Stimulated activated CD4-positive, alpha-beta T cell treated with anti-CD3 and anti-CD28 coated beads, Interleukin-4, amount 100 ng/mL, for 1 hour (primary cell): ENCODE measurements at places on chromosomes 4 and X.

DNA sequence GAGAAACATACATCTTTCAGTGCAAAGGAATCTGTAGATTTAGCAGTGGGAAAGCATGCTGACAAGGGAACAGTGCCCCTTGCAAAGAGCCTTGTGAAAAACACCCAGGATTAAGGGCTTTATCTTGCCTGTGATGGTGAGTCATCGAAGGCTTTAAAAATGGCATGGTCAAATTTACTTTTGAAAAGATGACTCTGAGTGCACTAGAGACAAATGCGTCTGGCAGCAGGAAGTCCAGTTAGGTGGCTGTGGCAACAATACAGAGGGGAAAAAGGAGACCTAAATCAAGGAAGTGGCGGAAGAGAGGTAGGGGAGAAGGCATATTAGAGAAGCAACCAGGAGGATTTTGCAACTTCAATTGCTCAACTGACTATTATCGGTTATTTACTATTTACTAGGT, 472.6 kb upstream of the CPEB2 start:
- no peak for DNase-seq

DNA sequence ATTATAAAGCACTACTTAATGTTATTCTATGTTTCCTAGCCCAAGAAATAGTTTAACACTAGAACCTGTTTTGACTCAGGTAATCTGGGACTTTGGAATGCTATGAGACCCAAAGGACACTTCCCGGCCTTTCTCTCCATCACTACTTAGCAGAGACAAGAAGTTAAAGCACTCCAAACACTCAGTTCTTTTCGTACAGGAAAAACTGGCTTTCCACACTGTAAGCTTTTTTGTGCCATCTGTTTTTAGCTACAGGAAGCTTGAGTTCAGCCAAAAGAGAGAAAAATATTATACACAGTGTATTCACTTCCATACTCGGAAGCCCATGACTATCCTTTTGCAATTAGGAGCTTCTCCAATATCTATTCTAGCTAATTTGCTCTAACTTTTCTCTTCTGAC, 7.9 kb upstream of the FGF13 start:
- no peak for DNase-seq

DNA sequence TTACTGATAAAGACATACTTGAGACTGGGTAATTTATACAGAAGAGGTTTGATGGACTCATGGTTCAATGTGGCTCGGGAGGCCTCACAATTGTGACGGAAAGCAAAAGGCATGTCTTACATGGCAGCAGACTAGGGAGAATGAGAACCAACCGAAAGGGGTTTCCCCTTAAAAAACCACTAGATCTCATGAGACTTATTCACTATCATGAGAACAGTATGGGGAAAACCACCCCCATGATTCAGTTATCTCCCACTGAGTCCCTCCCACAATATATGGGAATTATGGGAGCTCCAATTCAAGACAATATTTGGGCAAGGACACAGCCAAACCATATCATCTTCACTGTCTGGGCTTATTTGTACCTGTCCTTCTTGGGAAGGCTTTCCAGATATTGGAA, 22.8 kb upstream of the MUC7 start:
- no peak for DNase-seq

DNA sequence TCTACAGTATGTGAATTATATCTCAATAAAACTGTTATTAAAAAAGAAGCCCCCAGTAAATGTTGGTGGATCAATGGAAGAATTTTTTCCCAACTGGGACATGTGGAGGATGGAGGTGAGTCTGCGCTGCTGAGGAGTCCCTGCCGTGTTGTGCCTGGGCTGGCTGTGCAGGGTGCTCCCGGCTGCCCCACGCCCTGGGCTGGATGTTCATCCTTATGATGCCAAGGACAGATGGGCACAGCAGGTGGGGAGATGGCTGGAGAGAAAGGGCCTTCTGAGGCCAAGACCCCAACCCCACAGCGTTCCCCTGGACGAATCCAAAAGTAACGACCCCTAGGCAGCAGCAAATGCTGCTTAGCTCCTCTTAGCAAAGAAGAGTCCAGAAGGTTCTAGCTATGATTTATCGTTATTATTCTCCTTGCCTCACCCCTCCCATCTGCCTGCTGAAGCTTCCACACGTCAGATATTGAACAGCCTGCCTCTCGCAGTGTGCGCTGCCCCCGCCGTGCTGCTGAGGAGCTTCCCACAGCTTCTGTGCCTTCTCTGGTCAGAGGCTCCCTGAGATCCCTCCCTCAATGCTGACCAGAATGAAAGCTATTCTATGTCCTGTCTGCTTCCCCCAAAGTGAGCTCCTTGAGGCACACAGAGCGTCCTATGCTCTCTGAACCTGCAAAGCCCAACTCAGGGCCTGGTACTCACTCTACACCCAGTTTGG, 26.5 kb downstream of the HMX1 start:
- DNase-seq = no peak

DNA sequence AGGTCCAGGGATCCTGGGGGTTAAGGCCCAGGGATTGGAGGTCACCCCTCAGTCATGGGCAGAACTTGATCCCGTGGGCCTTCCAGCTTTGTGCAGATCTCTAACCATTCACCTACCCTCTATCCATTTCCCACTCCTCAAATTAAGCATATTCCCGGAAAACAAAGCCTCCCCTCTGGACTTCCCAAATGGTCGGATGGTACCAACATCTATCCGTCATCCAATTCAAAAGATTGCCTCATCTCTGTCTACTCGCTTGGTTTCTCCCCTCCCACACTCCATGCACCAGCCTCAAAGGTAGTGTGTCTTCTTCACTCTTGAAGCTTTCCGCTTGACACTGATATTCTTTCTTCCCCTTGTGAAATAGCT, 473 bp upstream of the BCLAF3 start:
- peak; percentile 3 for DNase-seq

DNA sequence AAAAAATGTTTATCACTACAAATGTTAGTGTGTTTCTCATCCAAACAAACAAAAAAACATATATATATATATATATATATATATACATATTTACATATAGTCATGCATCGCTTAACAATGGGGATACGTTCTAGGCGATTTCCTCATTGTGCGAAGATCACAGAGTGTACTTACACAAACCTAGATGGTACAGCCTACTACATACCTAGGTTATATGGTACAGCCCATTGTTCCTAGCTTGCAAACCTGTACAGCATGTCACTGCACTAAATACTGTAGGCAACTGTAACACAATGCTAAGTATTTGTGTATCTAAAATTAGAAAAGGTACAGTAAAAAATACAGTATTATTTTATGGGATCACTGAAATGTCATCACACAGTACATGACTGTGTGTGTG, 16.4 kb upstream of the TMSB4X start:
- no peak for DNase-seq

GRCh38 chr4:8586671-8587468, 5.7 kb upstream of the CPZ start:
- no peak for DNase-seq

DNA sequence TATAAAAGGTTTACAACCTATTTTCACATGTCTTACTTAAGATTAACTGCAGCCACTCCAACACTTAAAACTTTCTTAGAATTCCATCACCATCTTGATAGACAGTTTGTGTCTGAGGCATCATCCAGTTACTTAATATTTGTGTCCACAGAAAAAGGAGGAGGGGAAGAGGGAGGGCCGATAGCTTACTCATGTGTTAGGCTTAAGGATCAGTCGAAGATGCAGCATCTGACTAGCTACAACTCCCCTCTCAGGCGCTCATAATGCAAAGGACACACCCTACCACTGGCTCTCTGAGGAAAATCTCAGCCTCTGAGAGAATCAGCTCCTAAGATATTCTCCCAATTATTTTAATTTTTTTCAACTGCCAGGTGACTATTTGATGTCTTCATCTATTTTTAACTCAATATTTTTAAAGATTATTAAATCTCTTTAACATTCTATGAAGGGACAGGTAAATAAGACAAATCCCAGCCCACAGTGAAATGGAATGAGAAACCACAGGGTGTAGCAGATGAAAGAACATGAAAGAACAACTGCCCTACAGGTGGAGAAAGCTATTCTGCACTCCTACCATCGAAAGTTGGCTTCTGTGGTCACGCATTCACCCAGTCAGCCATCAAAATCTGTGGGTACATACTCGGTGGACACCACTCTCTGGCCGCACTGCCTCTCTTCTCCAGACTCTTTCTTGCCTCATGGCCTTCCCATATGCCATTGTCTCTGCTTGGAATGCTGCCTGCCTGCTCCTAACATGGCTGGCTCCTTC, 48.0 kb downstream of the ARAP2 start:
- DNase-seq = no peak

- DNase-seq = no peak
These were observed 73.8 kb downstream of the KIT start for GRCh38 chr4:54731552-54731951.

DNA sequence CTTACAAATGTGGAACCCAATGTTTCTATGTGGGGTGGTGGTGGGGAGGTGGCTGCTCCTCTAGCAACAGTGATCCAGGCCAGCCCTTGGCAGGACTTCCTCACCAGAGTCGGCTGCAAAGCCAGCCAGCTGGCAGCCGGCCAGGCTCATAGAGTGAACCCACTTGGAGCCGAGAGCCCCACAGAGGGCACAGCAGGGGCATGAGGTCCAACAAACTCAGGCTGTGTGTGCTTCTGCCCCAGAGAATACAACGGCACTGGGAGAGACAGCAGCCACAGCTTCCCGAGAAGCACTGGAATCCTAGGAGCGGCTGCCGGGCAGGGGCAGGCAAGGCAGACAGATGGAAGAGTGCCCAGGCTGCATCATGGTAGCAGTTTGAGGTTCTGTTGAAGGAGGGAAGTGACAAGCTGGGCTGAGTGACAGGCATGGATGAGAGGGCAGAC, 23.5 kb upstream of the SOWAHD start:
- DNase-seq = no peak

GRCh38 chrX:29242856-29243255, 655.6 kb downstream of the IL1RAPL1 start:
- no peak for DNase-seq

DNA sequence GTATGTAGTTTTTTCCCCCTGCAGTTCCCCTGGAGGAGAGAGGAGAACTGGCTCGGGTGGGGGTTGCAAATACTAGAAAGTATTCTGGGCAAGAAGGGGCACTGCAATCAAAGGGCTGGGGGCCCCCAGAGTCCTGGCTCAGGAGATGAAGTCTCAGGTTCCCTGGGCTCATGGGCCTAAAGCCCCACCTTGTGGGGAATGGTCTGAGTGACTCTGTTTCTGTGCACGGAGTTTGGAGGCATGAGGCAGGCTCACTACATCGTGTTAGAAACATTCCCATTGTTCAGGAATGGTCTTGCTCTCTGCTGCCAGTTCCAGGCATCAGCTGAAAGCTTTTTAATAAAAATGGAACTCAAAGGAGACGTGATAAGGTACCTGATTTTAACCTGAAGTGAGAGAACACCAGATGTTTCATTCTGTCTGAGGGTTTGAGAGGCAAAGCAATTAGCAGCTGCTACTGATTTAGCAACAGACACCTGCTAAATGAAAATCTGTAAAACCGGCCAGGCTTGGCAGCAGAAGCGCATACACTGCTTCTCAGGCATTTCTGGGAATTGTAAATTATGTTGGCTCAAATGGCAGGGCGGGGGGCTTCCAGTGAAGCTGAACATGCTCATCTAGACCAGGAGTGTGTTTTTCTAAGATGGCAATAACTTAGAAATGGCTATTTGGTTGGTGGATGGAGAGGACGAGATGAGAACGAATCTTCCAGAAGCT, 122.7 kb downstream of the TMEM164 start:
- DNase-seq = no peak

DNA sequence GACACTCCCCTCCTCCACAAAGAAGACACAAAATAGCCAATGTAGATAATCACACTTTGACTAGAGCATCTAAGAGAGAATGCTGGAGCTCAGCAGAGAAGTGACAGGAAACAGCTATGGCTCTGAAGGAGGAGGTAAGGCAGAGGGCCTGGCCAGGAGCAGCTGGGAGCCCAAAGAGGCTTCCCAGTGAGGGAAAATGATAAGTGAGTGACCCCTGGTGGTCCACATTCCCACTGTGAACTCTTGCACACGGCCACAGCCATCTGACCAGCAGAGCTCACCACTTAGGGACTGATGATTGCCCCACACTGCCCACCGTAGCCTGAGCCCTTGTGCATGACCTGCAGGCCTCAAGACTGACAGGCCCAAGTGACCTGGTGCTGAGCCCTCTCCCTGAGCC, 162.7 kb upstream of the GALNTL6 start:
- no peak for DNase-seq

DNA sequence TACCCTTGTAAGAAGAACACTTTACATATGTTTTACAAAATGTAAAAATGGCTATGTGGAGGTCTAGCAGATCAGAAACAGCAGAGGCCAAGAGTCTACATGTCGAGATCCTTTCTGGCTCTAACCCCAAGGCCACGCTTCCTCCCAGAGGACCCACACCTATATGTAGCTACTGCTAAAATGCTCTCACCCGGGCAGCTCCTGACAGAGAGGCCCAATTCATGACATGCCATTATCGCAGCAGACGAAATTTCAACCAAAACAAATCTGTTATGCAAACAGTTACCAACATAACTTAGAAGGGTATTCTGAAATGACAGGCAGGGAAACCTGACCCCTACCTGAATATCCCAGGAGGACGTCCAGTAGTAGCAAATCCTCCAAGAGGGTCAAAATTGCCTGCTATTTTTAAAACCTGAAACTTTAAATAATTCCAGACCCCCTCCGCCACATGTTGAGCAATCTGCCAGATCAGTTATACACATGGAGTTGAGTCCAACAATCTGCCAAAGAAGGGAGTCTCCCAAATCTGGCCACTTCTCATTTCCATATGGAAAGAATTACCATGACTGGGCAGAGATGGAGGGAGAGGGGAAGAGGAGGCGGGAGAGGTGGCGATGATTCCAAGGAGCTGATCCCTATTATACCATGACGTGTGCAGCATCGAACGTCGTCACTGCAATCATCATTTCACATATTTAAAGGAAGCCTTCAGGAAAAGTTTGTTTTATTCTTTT, 192.9 kb upstream of the TBL1X start:
- no peak for DNase-seq

GRCh38 chr4:126582737-126583136, 1050.0 kb upstream of the INTU start:
- no peak for DNase-seq

DNA sequence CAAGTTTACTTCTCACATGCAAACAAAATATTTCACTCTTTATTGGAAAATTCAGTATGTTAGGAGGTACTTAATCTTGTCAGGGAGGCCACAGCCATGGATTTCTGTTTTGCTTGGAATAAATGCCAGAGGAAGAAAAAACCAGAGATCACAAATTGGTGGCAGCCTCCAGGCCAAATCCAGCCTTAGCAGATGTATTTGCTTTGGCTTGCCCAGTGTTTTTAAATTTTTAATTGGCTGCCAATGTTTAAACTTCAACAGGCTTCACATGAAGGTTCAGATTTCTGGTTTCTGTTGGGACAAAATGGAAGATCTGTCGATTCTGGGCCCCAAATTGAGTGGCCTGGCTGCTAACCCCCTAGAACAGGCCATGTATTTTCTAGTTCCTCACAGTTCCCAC, 19.2 kb downstream of the YY2 start:
- no peak for DNase-seq

- no peak for DNase-seq
These were observed 202.1 kb downstream of the PTTG2 start for GRCh38 chr4:38162240-38162784.

DNA sequence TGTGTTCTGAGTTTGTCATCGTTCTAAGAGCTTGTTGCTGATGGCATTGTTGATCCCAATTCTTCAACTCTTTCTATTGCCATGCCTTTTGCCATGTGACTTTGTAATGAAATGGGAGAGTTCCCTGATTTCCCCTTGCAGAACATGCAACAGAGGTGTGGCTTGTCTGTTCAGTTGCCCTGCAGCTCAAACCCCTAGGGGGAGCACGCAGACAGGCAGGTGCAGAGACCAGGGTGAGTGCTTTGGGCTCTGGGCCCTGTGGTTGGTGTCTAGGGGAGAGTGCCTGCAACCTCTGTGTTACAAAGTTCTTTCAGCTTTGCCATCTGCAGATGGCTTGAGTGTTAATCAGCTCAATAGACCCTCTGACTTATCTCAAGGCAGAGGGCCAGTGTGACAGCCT, 332.7 kb downstream of the MID1IP1 start:
- DNase-seq = peak; percentile 15
